Stimulated activated CD4-positive, alpha-beta T cell treated with anti-CD3 and anti-CD28 coated beads, Interleukin-1b, Interleukin-23, amount 100 ng/mL, for 24 hours (primary cell): ENCODE measurements at places on chromosomes 5 and 9.

DNA sequence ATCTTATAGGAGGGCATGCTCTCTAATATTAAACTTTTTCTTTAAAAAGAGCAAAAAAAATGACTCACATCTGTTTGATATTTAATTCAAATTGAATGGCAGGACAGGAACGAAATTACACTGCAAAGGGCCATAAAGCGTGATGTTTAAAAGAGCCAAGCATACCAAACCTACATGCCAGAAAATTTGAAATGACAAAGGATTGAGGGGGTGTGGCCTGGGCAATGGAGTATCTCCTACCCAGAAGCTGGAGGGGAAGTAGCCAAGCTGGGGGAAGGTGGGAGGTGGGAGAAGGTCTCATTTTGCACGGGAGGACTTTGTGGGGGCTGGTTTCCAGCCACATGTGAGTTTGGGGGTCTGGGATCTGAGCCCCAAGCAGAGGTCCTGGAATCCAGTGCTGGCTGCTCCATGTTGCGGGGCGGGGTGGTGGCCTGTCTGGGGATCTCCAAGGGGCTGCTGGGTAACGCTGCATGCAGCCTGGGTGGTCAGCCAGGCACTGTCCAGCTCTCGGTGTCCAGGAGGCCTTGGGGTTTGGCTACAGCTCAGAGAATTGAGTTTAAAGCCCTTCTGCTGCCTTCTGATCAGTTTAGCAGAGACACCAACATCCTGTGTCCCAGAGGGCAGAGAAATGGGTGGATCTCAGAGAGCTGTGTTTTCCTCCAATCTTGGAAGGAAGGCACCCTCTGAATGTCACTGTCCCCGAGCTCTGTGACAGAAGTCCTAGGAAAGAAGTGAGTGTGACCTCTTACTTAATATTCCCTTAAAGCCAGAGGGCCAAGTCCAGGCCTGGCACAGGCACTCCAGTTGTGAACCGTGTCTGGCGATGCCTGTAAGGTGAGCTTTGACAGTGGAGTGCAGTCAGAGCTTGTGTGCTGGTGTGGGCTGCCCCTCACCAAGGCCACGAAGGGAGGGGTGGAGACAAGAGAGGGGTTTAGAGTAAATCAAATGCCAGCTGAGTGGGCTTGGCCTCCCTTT lies 7.6 kb downstream of the DCANP1 start:
- DNase-seq = no peak

- DNase-seq = no peak
Measured at GRCh38 chr9:107711542-107711941, 222.0 kb upstream of the KLF4 start.

DNA sequence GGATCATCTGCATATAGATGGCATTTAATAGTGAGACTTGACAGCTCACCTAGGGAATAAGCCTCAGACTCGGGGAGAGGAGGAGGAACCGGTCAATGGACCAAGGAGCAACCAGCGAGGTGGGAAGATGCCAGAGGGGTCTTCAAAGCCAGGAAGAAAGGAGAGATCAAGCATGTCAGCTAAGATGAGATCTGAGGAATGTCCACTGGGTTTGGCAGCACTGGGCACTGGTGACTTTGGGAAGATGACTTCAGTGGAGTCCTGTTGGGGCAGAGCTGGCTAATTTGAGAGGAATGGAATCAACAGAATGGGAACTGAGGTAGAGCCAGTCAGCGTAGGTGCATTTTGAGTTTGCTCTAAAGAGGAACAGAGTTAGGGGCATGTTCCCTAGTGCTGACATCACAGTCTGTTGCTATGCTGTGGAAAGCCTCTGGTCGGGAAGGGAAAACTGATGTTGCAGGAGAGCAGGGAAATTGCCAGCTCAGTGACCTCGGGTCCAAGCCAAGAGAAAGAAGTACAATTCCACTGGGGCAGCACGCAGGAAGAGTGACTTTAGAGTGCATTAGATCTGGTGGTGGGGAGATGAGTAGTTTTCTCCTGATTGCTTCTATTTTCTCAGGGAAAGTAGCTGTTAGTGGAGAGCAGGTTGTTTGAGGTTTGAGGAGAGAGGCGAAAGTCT lies 56.9 kb downstream of the ZNF618 start:
- DNase-seq = no peak

GRCh38 chr9:100100146-100100667 lies 1.2 kb downstream of the INVS start:
- no peak for DNase-seq

DNA sequence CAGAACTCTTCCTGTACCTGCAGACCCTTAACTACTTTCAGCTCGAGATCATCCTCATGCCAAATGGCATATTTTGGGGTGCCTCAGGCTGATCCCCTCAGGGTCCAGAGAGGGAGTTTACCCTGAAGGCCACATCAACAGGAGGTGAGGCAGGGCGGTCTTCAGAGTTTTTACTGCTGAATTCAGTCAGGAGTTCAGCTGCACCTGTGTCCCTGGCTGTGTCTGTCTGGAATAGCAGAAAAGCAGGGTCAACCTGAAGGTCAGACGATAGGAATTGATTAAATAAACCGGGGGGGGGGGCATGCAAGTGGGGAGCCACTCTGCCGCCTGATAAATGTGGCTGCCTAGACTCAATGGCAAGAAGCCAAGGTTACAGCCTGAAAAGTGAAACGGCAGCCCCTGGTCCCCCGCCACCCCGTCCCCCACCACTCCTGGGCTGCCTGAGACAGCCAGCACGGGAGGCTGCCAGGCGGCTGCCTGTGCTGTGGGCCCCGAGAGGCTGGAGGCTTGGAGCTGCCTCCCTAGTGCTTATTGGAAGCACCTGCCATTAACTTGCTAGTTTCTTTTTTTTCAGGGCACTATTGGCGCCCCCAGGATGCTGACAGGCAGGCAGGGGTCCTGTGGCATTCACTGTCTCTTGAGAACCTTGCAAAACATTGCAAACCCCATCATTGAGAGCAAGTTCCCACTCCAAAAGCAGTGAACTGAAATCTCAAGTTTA lies 182.7 kb upstream of the PPP1R26 start:
- no peak for DNase-seq
